Posterior cingulate gyrus (tissue), 11 donors: ENCODE measurements at places on chromosomes 12 and 14.

- DNase-seq = no peak
These were observed 339.9 kb upstream of the RGS6 start for GRCh38 chr14:71592361-71592760.

DNA sequence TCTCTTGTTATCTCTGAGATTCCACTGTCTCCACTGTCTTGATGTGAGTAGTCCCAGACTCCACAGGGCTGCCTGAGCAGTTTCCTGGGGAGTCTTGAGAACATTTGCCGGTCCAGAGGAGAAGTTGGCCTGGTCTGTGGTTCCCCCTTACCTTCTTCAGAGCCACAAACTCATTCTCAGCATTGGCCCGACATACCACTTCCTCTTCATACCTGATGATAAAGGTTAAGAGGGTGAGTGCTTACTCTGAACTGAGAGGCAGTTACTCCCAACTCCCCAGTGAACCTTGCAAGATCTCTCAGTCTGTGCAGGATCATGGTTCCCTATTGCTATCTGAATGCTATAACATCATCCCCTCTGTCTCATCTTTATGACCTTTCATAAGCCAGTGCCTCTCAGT, 2.6 kb downstream of the KRT84 start:
- DNase-seq = no peak

DNA sequence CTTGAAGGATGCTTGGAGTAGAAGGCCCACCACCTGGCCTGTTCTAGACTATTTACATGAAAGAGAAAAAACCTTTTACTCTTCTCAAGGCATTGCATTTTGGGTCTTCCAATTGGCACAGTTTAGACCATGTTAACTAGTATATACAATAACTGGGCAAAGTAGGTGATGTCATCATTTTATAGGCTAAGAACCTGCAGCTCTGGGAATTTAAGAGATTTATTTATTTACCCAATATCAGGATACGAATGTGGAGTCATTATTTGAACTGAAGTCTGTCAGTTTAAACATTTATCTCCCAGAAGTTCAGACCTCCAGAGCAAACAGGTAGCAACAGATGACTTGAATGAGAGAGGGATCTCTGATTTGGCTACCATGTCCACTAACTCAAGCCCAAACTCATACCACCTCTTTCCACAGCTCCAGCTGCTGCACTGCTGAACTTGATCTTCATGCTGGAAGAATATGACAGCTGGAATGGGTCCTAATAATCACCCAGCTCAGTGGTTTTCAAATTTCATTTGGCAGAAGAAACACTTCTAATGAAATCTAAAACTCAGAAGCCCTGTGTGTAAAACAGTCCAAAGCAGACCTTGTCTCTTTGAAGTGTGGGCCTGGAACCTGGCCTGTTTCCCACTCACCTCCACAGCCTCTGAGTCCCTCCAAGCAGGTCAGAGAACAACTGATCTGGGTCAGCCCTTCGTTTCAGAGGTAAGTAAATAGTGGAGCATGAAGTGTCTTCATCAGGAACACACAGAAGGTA, 179.2 kb downstream of the EMP1 start:
- DNase-seq = no peak

GRCh38 chr12:104632724-104633201, 176.0 kb downstream of the CHST11 start:
- no peak for DNase-seq

GRCh38 chr14:72451054-72451972, 442.6 kb downstream of the DPF3 start:
- peak; percentile 78 for DNase-seq

GRCh38 chr12:1833596-1834028, 13.2 kb downstream of the LRTM2 start:
- DNase-seq = peak; percentile 66

DNA sequence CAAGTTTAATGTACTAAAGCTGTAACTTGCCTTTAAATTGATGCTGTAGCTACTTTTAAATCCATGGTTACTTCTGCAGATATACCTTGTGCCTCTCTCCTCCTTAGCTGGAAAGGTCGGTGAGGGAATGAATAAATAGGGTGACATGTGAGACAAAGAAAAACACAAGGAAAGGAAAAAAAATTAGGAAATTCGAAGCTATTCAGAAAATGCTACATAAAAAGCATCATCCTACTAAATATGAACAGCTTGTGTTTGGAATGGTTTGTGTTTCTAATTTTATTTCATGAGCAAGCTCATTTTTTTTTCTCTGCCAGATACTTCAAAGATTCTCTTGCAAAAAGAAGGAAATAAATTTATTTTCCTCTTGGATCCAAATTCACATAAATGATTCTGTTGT, 186.3 kb upstream of the NUDT4 start:
- DNase-seq = no peak

- no peak for DNase-seq
These were observed 44.7 kb upstream of the CEP83 start for GRCh38 chr12:94504386-94504785.

DNA sequence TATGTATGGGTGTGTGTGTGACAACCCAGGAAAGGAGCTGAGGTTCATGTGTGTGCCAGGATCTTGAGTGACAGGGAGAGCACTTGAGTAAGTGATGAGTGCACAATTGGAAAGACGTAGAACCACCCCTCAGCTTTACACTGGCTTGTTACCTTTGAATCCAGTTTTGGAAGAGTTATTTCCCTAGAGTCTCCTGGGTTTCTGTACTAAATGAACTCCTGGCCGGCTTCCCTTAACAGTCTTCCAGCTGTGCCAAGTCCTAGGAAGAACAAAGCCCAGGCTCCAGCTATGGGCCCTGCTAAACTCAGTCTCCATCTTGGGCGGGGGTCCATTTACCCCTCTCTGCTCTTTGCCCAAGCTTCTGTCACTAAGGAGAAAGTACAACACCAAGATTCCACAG, 19.7 kb upstream of the NR1H4 start:
- no peak for DNase-seq

- DNase-seq = peak; percentile 94
These were observed 224.6 kb upstream of the CRY1 start for GRCh38 chr12:107317751-107318555.

DNA sequence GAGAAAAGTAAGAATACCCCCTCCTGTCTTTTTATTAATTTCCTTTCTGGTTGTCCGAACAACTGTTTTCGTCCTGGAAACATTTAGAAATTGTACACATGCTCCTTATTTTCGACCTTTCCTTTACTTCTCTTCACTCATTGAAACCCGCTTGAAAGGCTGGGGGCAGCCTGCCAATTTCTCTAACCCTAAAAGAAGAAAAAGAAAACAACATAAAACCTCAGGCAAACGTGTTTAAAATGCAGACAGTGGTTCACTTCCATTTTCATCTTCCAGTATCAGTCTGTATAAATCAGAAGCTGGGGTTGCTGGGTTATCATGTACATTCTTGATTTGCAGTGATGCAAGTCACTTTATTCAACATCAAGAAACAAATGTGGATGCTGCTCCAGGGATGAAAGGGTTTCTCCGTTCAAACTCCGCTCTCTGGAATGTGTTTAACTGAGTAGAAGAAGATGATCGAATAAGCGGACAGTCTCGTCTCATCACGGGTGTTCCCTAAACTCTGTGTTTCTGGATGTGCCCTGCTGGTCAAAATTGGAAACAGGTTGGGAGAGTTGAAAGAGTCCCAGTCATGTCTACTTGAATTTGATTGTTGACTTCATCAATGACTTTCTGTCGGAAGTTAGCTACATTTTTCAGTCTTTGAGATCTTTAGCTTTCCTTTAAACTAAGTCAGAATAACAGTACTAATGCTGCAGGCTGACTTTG, 1042.2 kb downstream of the BCL11B start:
- no peak for DNase-seq

- peak; percentile 40 for DNase-seq
These were observed at the start of gene PLBD1 for GRCh38 chr12:14567351-14568162. TSS of gene PLBD1 (minus strand) at chr12:14567883. CDS start at chr12:14567696, 187 bp downstream.

- DNase-seq = no peak
These were observed 14.2 kb upstream of the NEK9 start for GRCh38 chr14:75141062-75141461.

- no peak for DNase-seq
These were observed 4.6 kb downstream of the MBD6 start for GRCh38 chr12:57527184-57527583.

GRCh38 chr14:70660967-70661893, 19.5 kb downstream of the TTC9 start:
- DNase-seq = no peak

GRCh38 chr14:67405771-67406170, 6.2 kb downstream of the PLEK2 start:
- no peak for DNase-seq

GRCh38 chr14:57725399-57726077, 140.4 kb downstream of the SLC35F4 start:
- DNase-seq = no peak

DNA sequence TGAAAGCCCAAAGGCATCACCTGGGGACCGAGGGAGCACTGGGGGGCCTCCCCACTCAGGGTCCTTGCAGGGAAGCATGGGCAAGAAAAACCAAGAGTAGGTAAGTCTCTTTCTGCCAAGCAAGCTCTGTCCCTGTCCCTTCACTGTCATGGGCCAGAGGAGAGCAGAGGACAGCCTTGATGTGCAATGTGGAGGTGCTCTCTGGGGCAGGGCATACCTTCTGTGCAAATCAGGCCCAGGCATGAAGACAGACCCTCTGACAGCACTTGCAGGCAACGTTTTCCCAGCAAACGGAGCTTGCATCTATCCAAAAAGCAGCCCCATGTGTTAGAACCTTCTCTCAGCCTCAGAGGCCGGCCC, 192.5 kb upstream of the PWP1 start:
- no peak for DNase-seq

DNA sequence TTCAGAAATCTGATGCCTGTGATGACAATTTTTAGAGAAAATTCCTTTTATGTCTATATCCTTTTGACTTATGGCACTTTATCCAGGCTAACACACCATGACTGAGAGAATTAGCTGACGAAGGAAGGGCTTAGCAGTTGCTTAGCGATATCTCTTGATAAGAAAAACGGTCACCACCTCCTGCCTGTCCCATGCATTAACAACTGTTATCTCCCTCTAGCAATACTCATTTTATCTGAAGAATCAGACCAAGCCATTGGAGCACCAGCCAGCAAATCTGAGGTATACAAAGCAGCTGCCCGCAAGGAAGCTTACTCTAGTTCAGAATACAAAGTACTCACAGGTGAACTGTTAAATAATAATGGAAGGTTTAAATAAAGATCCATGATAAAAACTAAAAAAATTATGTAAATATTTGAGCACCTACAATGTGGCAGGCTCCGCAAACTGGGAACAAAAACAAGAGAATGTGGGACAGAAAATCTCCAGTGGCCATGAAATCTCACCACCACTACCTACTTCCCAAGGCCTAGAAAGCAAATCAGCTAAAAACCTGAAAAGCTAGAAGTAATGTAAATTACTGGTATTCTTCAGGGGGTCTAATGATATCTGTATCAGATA, 24.3 kb downstream of the PPM1H start:
- DNase-seq = no peak

GRCh38 chr12:48008950-48009349, 4.7 kb upstream of the COL2A1 start:
- no peak for DNase-seq

- no peak for DNase-seq
These were observed 784.7 kb upstream of the FBXO33 start for GRCh38 chr14:40216976-40217375.

DNA sequence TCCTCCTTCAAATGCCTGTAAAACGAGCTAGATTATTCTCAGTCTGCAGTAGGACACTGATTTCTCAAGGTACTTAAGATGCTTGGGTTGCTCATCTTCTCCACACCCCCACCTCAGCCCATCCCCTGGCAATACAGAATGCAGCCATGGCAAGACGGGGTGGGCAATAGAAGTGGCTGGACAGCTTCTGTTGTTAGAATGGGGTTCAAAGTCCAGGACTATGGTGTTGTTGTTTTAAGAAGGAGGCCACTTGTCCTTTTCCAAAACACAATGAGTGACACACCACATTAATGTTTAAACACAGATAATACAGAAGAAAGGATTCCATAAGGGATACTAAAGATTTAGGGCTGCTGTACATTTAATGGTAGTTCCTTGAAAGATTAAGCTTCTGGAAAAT, 188.9 kb upstream of the BCL2L14 start:
- DNase-seq = no peak

GRCh38 chr12:112595410-112595809, 176.7 kb downstream of the PTPN11 start:
- DNase-seq = no peak

- no peak for DNase-seq
These were observed 135.5 kb downstream of the PAWR start for GRCh38 chr12:79555028-79555925.

DNA sequence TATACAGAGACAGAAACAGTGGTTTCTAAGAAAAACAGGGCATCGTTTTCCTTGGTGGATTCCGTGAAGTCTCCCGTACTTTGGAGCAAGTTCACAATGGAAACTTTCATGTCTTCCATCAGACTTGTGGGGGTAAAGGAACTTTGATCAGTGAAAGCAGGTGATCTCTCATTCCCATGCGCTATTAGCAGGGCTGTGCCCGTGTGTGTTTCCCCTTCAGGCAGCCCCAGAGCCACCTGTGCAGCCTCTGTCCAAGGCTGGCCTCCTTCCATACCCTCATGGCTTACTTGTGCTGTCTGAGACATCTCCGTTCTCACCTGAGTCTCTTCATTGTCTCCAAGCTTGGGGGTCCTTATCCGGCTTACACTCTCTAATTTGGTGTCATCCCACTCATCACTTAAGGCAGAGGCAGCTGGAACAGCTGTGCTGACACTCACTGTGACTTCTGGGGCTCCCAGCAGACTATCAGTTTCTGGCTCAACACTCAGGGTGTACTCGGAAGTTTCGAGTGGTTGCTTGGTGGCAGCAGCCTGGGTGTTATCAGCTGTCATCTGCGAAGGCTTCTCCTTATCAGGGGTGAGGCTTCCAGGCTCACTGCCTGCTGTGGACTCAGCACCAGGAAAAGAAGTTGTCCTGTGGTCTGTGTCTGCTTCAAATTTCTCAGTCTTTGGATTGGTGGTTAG, 13.8 kb downstream of the ARMH4 start:
- DNase-seq = no peak

DNA sequence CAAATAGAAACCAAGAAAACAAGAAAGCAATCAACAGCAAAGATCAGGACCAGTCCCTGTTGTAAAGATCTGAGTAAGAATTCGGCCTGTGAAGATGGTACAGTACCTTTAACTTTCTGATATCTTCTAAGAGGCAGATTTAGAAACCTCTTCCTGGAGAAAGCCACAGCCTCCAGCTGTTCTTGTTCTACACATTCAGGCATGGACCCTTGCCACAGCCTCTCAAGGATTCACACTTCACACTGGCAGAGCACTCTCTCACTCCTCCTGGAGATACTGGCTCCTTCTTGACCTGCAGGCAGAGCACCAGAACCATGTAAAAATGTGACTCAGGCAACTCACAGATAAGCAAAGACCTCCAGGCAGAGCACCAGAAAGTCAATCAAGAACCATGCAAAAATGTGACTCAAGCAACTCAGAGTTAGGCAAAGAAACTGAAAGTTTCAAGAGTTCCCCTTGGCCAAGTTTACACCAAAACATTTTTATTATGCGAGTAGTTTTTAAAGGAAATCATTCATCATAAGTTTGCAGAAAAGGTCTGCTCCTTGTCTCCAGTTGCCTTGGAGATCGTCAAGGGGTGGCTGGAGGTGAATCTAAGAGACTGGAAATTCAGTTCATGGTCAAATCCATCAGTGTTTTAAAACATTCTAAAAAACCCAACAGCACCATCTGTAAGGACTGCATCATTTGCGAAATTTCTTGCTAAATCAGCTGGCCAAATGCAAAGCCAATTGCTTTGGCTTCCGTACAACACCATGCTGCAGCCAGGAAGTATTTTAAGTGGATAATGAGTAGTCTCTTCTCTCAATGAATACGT, 119.3 kb upstream of the MDM1 start:
- DNase-seq = peak; percentile 9
